OCI-M1 (cell line): ENCODE measurements at places on chromosomes 11 and 22.
A peak's percentile ranks its signal among the peaks of the same experiment; 100 is the strongest.

DNA sequence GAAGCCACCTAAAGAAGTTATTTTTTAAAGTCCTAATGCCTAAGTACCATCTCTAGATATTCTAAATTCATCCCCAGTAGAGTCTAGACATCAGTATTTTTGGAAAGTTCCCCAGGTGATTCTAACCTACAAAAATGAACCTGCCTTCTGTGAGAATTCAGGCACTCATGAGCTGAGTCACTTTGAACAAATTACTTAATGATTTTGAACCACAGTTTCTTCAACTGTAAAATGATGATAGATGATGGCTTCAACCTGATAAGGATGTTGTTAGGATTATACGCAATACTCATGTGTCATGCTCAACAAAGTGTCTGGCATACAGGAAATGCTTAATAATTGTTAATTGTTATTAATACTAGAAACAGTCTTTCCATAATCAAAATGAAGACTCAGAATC is 82.8 kb upstream of the OR5AK2 start:
- no peak for DNase-seq

GRCh38 chr11:126079621-126080124 is 17.0 kb upstream of the CDON start:
- no peak for DNase-seq

DNA sequence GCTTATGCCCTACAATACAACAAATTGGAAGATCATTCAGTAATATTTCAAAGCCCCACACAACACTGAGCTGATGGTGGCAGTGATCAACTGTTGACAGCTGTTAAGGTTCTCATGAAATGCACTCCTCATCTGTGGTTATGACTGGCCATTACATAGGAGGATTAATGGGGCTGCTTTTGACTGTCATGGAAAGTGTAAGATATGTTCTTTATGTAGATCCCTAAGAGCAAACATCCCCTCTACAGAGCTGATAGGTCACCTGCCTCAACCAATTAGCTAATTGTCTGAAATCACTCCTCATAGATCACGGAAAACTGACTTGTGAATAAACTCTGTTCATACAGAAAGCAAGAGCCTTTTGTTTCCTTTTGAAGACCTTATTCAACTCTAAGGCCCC is 78.1 kb downstream of the GAB2 start:
- DNase-seq = peak; percentile 96

GRCh38 chr11:119772641-119773415 is 43.8 kb upstream of the NECTIN1 start:
- no peak for DNase-seq

DNA sequence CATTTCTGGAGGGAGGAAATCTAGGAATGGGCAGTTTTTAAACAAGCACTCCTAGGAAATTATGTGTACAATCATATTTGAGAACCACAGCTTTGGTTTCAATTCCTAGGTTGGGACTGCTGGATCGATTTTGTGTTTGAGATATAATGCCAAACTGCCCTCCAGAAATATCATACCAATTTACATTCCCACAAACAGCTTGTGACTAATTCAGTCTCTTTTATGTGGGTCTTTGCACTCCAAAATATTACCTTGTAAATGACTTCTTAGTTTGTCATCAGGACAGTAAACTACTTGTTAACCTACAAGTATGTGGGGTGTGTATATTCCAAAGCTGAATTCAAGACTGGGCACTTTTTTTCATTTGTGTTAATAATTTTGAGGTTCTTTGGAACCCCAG is 9.8 kb upstream of the BARX2 start:
- DNase-seq = no peak

DNA sequence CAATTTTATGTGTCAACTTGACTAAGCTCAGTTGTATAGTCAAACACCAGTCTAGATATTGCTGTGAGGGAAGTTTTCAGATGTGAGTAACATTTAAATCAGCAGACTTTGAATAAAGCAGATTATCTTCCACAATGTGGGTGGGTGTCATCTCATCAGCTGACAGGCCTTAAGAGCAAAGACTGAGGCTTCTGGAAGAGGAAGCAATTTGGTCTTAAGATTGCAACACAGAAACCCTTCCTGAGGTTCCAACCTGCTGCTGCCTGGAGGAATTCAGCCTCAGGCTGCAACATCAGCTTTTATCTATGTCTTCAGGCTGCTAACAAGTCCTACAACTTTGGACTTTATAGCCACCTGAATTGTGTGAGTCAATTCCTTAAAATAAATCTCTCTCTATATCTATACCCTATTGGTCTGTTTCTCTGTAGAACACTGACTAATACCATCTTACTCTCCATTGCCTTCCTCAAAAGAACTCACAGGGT is 277.2 kb upstream of the PLET1 start:
- DNase-seq = peak; percentile 94

DNA sequence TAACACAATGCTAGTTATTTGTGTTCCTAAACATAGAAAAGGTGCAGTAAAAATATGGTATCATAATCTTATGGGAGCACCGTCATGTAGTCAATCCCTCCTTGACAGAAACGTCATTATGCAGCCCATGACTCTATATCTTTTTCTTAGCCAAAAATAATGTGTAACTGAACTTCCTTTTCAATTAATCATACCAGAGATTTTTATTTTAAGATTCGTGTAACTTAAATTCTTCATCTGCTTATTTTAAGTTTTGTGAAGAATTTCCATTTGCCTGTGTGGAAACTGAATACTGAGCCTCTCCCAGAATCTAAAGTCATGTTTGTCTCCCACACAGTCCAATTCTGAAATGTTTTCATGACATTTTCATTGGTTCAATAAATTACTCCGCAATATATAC is 699.1 kb downstream of the KCNA4 start:
- no peak for DNase-seq

- DNase-seq = no peak
Measured at GRCh38 chr11:77073328-77074001, 6.7 kb downstream of the CAPN5 start.

GRCh38 chr11:19237813-19238212 is 2.9 kb downstream of the E2F8 start:
- no peak for DNase-seq

DNA sequence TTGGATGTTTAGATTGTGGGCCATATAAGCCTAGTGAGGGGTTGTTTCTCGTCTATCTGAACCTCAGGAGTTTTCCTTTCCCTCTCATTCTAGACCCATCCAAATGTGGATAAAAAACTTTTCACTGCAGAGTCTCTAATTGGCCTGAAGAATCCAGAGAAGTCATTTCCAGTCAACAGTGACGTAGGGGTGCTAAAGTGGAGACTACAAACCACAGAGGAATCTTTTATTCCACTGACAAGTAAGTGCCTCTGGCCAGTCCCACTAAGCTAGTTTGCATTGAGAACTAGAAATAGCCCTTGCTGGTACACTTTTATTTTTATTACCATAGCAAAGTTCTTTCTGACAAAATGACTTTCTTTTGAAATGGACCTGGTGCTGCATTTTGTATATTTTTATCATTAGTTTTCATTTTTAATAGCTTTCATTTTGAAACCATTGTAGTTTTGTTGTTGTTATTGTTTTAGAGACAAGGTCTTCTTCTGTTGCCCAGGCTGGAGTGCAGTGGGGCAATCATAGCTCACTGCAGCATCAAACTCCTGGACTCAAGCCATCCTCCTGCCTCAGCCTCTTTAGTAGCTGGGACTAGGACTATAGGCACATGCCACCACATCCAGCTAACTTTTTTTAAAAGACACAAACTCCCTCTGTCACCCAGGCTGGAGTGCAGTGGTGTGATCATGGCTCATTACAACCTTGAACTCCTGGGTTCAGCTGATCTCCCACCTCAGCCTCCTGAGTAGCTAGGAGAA is 14.6 kb upstream of the PHLDB1 start:
- DNase-seq = no peak

DNA sequence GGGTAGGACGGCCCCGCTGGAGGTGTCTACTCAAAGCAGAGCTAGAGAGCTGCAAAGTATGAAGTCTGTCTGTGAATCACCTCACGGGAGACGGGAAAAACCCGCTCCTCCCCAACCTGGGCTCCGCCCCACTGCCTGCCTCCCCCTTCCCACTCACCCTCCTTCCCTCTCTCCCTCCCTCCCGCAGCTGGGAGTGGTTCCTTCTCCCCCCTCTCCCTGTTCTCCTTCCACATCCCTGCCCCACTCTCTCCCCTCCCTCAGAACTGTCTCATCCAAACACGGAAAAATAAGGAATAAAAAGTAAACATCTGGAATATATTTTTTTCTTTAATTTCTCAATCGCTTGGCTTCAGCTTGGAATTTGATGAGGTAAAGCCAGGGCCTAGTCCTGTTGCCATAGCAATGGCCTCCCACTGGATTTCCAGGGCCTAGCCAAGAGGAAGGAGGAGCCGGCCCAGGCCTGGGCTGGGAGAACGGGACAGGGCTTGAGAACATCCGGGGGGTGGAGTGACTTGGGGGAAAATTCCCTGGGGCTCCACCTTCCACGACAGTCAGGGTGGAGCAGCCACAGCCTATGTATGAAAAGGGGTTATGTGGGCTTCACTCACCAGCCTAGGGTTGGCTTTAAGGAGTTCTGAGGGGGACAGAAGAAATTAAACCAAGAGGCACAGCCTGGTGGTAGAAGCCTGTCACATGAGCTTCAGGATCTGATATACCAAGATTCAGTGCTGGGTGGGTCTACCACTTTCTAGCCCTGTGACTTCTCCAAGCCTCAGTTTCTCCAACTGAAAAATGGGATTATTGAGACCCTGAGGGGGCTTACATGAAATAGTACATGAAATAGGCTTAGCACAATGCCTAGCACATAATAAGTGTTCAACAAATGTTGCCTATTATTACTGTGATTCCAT is 2.2 kb downstream of the TNKS1BP1 start:
- DNase-seq = peak; percentile 38

GRCh38 chr11:83303316-83303715 is 17.1 kb upstream of the CCDC90B start:
- no peak for DNase-seq

- no peak for DNase-seq
Measured at GRCh38 chr11:67304511-67305113, 1.3 kb downstream of the SSH3 start.

GRCh38 chr11:79007771-79008402 is 432.9 kb downstream of the TENM4 start:
- no peak for DNase-seq

DNA sequence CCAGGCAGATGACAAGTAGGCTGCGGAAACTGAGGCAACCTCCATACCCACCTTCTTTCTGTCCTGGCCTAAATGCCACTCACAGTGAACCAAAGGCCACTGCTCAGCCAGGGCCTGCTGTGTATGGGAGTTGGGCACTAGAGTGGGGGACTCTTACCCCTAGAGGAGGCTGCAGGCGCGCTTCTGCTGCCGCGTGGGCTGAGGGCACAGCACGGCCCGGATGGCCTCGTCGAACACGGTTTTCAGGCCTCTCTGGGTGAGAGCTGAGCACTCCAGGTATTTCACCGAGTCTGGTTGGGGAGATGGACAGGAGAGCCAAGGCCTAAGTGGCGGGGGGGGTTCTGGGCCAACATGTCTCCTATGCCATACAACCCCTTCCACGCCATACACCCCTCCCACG is 14.2 kb upstream of the SSTR3 start:
- DNase-seq = no peak

DNA sequence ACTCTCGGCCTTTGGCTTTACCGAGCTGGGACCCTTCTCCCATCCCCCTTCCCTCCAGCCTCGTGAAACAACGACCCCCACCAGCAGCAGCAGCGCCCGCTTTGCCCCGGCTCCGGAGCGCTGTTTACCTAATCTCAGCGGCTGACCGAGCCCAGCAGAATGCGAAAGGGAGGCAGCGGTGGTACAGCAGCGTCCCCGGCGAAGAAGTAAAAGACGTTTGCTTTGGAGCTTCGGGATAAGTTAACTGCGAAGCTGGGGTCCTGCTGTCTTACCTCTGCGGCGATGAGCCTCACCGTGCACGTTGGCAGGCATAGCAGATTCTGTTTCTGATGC is 2.0 kb upstream of the LARGE1 start:
- no peak for DNase-seq

GRCh38 chr11:78429660-78430059 is 12.0 kb upstream of the GAB2 start:
- peak; percentile 98 for DNase-seq

- no peak for DNase-seq
Measured at GRCh38 chr11:99229544-99229943, 208.8 kb downstream of the CNTN5 start.

DNA sequence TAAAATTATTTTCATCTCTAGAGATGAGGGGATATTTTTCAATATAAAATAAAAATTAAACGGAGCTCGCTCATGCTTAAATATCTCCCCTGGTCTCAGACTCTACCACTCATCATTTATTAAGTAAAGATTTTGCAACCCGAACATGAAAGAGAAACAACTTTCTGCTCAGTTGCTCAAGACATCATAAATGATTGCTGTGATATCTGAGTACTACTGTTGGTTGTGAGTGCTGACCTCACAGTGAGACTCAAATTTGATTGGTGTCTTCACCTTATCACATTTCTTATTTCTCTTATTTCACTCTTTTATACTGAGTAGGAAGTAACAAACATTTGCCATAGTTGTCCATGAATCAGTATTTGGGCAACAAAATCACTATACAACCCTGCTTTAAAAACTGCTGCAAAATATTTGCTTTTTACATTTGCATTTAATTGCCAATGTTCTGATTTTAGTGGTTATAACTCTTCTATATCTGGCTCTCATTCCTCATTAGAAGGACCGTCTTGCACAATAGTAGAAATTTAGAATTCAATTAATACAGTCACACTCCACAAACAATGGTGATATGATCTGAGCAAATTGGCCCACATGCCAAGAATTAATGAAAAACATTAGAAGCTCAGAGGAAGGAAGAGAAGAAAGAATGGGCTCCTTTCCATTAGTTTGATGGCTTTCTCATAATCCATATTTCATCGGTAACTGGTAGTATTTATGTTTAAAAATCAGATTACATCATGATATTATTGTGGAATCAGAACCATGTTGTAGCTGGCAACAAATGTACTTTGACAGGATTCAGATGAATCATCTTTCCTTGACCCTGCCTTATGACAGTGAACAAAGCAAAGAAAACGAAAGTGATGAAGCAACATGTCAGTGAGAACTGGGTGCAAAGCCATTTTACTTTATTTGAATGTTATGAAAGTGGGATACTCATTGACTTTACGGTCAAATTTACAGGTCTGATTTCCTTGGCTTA is 973.6 kb upstream of the TENM4 start:
- DNase-seq = peak; percentile 85

DNA sequence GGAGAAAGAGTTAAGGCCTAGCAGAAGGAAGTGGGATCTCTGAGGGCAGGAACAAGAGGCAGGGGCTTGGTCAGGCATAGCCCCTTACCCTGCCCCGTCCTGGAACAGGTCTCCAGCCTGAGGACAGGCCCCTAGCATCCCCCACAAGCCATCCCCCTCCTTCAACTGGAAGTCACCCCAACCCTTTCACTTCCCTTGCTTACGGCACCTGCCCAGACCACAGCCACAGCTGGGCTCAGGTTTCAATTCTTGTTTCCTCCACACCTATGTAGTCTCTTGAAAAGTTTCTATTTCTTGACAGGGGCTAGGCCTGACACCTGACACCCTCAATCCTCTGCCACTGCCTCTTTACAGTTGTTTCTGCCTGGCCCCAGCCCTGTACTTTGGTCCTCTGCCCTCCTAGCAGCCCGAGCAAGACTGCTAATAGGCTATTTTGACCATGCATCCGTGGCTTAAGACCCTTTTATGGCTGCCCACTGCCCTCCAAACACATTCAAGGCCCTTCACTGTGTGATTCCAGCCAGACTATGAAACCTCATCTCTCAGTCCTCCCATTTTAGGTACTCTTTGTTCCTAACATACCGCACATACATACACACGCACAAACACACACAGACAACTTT is 10.9 kb upstream of the FCHSD2 start:
- no peak for DNase-seq
